Foreskin fibroblast (primary cell): ENCODE measurements at places on chromosomes 5 and 9.

- DNase-seq = no peak
Measured at GRCh38 chr9:78010445-78010844, 21.2 kb downstream of the GNAQ start.

GRCh38 chr5:82331557-82331956, 53.4 kb upstream of the RPS23 start:
- DNase-seq = no peak

DNA sequence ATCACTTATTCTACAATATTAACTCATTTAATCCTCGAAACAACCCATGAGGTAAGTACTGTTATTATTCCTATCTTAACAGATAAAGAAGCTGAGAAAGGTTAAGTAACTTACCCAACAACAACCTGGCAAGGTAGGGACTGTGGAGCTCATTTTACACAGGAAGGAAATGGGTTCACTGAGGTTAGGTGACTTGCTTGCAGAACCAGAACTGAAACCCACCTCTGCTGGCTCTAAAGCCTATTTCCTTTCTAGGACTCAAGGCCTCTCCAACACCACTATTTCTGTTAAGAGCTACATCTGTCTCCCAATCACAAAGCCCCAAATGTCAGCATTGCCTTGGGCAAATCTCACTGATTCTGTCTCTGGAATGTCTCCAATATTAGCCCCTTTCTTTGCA, 38.9 kb upstream of the IFNK start:
- no peak for DNase-seq

- DNase-seq = no peak
Measured at GRCh38 chr5:172188893-172189692, 1.1 kb upstream of the STK10 start.

DNA sequence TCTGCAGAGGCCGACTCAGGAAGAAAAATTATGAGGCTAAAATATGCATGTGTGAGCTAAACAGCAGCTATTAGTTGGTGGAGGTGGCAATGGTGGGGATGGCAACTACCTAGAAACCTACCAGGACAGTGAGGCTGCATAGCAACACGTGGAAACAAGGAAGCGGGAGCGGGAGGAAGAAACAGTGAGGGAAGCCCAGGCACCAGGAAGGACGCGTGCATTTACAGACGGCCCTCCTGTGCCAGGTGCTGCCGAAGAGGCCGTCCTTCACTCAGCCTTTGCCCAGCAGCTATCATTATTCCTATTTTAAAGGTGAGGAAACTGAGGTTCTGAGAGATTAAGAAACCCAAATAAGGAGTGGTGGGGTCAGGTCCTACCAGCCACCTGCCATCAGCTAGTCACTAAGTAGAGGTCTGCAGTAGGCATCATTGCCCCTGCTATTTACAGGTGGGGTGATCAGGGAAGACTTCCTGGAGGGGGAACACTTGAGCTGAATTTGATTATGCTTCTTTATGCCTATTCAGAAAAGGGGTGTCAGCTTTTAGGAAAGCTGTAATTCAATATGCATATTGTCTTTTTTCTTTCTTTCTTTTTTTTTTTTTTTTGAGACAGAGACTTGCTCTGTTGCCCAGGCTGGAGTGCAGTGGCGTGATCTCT, 125.3 kb downstream of the CRB2 start:
- DNase-seq = no peak

- no peak for DNase-seq
Measured at GRCh38 chr9:132595319-132595718, 12.9 kb downstream of the BARHL1 start.

DNA sequence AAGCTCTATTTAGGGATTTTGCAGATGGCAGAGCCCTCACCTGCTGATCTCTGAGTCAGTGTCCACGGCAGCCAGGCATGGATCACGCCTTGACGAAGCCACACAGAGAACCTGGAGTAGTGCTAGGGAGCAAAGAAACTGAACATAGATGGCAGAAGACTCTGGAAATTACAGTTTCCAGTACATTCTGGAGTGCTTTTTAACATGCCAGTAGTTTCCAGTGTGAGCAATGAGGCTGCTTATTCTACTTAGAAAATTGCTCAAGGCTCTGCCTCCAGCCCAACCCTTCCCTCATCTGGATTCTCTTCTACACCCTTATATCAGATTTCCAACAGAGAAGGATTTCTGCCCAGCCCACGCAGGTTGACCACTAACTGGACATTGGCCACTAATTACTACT, 203.3 kb downstream of the ADAMTS12 start:
- no peak for DNase-seq

DNA sequence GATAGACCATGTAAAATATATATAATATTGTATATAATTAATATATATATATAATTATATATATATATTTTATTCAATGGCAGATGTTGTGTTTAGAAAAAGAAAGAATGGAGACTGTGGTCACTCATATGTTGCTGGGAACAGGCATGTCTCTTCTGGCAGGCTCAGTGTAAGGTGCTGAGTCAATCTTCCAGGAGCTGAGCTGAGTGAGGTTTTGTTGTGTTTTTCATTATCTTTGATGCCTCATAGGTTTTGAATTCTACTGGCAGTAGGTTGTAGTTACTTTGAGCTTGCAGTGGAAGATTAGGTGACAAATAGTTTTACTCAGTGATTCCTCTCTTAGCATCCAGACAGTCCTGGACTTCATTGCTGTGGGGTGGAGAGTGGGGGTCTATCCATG, 561.3 kb downstream of the IRX1 start:
- no peak for DNase-seq

- DNase-seq = no peak
Measured at GRCh38 chr9:124347968-124348358, 67.3 kb downstream of the PSMB7 start.

GRCh38 chr9:103816146-103816545, 278.0 kb upstream of the SMC2 start:
- no peak for DNase-seq

GRCh38 chr5:141597394-141597793, 21.4 kb downstream of the DIAPH1 start:
- no peak for DNase-seq

DNA sequence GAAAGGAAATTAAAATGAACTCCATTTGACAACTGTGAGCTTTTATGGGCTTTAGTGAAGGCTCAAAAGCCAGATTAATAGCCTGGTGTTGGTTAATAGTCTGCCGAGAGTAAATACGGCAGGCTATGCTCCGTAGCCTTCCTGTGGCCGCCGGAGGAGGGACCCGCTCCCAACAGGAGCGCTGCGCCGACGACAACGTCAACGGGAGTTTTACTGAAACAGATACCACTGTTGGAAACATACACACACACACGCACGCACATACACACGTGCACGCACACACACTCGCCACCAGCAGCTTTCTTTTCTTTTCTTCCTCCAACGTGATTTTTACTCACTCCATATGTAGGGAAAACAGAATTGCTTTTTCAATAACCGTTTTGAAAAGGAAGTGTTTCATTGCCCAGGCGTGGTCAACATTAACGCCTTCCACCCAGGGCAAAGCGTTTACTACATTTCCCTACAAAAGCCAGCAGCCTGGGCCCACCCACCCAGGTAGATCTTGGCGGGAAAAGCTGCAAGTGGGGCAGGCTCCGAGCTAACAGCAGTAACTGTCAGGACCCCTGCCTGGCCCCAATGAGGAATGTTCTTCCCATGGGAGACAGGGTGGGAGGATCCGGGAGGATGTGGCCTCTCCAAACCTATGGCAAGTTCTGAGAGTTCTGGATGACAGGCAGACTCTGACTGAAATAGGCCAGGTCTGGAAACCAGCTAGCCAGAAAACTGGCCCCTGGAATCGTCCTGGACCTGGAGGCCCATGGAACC, 72.3 kb downstream of the PAX5 start:
- peak; percentile 3 for DNase-seq

DNA sequence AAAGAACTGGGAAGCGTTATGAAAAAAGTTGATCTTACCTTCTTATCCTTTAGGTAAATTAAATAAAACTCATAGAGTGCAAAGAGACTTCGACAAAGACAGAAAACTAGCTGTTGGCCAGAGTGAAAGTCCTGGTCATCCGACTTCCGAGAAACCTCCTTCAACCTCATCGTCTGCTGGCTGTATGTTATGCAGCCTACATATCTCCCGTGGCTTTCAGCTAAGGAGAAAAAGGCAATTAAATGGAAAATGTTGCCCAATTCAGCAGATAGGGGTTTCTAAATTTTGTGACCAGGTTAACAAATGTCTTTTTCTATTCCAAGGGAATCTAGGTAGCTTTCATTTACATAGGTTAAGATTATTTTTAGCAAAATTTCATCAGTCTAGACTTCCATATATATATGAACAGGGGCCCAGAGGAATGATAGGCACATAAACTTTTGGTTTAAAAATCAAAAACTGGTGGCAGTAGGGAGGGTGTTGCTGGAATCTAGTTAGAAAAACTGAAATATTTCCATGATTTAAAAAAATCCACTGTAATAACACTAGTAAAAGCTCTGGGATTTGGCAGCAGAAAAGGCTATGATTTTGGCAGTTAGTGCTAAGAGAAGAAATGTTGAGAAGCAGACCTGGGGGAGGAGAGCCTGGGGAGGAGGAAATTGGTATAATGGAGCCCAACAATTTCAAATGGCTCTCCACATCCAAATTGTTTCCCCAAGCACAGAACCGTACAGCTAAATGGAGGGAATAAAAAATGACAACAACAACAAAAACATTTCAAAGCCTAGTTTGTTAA, 32.1 kb downstream of the RAI14 start:
- DNase-seq = no peak

GRCh38 chr9:122780026-122780425, 8.7 kb upstream of the OR5C1 start:
- DNase-seq = no peak

- no peak for DNase-seq
Measured at GRCh38 chr5:113218906-113219517, 215.8 kb downstream of the TSSK1B start.

DNA sequence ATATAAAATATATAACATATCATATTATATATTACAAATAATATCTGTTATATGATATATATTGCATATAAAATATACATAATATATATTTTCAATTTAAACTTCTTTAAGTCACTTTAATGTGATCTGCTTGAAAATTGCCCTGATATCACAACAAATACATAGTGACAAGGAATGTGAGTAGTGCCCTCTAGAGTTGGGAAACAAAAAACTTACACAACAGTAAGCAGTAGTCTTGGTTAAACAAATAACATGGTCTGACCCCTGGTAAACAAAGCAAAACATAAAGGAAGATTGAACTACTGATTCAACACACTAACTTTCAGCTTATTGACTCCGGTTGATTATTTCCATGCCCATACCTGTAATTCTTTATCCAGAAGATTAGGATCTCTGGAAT, 188.3 kb upstream of the NMUR2 start:
- DNase-seq = no peak

DNA sequence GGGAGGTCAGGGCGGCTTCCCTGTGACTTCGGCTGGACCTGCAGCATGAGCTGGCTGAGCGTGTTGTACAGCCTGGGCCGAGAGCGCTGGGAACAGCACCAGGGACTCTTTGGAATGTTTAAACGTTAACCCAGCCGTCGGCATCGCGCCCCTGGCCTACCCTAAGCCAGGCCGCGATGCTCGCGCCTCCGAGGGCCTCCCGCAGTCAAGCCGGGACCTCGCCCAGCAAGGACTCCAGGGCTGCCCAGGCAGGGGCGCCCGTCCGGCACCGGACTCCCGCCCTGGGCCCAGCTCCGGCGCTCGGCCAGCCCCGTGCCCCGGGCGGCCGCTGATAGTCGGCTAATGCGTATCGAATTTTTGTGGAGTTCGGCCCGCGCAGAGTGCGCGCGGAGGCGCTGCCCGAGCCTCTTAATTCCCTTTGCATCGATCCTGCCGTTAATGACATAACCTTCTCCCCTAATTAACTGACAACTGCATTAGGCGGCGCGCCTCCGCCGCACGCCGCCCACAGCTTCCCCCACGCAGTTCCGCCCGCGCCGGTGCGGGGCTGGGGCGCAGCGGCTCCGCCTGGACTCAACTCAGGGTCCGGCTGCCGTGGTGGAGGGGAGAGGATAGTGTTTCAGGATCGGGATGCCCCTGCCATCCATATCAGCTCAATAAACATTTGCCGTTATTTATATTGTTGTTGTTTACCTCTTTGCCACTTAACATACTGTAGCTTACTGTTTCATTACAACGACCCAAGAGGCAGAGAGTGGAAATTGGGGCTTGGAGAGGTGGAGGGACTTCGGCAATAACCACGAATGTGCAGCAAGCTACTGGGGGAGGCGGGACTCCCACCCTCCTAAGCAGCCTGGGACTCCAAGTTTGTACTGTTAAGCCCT, 28.8 kb upstream of the CDC23 start:
- DNase-seq = peak; percentile 16

DNA sequence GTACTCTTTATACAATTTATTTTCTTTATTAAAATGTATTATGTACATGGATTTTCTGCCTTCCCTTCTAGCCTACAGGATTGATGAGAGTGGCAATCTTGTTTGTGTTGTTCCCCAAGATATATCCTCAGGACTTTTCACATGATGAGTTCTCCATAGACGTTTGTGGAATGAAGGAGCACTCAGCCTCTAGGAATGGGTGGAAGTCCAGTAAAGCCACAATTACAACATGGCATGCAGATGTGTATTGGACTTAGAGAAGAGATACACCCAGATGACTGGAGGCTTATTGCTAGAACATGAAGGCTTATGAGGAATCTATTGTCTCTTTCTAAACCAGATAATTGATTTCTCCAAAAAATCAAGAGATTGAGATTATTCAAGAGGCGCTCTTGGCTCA, 8.2 kb upstream of the DOCK2 start:
- DNase-seq = peak; percentile 89

- DNase-seq = peak; percentile 78
Measured at GRCh38 chr9:129624168-129624759, 1.7 kb upstream of the NTMT1 start.
